COLO829 (cell line): ENCODE measurements at places on chromosomes 4 and X.
A peak's percentile ranks its signal among the peaks of the same experiment; 100 is the strongest.

GRCh38 chr4:99390055-99390454 lies 37.5 kb upstream of the ADH1C start:
- no peak for DNase-seq

DNA sequence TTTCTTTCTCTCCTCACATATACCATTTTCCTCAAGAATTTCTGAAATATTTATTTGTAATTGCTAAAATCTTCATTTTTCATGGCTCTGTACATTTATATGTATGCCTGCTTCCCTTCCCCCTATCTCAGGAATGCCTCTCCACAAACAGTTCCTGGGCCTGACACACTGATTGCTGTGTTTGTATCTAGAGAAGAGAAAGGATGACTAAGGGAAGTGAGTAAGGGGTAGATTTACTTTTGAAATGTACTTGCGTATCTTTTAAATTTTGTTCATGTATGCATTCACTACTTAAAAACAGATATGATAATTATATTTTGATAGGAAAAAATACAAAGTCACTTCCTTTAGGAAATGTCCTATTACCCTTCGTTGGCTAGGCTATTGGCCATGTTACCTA lies 790.8 kb downstream of the PCDH18 start:
- peak; percentile 8 for DNase-seq

GRCh38 chr4:107333518-107333917 lies 297.4 kb upstream of the DKK2 start:
- no peak for DNase-seq

DNA sequence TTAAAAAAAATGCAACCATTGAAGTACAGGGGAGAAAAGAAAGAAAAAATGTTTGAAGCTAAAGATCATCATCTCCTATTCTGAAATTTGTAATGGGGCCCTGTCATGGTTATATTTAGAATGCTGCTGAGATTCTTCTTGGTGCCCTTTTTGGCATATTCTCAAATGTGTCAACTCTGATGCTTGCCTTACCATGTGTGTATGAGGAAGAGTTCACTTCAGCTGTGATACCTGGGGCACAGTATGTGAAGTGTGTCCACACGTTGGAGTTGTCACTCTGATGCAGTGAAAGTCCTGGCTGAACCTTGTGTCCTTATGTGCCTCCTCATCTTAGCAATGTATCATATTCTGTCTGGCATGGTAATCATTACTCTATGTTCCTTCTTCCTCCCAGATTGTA lies 377.9 kb downstream of the RAPGEF2 start:
- DNase-seq = no peak

DNA sequence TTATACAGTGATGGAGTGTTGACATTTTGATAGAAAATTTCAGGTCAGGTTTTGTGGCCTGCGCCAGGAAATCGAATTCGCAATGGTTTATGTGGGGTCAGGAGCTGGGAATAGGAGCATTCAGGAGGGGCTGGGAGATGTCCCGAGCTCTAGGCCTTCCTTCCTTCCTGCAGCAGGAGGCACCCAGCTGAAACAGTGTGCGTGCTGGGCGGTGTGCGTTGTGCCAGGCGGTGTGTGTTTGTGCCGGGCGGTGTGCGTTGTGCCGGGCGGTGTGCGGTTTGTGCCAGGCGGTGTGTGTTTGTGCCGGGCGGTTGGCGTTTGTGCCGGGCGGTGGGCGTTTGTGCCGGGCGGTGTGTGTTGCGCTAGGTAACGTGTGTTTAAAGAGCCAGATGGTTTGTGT lies 1.7 kb downstream of the UVSSA start:
- DNase-seq = no peak

- DNase-seq = no peak
Measured at GRCh38 chr4:3252831-3253641, 4.1 kb downstream of the MSANTD1 start.

DNA sequence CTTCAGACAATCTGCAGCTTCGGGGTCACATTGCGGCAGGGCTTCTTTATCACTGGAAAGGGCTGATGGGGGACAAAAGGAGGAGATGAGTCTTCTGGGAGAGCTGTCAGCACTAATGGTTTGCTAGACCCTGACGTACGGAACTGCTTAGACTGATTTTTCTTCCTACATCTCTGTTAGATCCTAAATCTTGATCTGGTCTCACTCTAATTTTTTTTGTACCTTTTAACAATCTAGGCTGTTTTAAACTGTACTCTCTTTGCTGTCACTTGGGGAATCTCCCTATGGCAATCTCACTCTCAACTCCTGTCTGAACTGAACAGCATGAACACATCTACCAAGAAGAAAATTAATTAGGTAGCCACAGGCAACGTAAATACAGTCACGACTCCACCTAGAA lies 120.1 kb downstream of the SNCA start:
- no peak for DNase-seq

DNA sequence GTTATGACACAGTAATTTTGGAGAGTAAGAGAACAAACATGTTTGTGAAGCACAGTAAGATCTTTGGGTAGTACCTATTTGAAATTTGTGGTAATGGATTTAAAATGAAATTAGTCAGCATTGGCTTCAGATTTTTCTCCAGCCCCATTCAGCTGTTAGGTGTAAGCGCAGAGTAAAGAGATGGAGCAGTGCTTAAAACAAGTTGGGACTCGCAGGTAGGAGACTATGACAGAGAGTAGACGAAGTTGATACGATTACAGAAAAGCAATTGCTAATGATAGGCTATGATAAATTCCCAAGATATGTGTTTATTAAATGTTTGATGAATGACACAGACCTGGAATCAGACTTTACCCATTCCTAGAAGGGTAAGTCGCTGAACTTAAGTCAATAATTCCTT lies 72.6 kb downstream of the CHIC2 start:
- DNase-seq = no peak

DNA sequence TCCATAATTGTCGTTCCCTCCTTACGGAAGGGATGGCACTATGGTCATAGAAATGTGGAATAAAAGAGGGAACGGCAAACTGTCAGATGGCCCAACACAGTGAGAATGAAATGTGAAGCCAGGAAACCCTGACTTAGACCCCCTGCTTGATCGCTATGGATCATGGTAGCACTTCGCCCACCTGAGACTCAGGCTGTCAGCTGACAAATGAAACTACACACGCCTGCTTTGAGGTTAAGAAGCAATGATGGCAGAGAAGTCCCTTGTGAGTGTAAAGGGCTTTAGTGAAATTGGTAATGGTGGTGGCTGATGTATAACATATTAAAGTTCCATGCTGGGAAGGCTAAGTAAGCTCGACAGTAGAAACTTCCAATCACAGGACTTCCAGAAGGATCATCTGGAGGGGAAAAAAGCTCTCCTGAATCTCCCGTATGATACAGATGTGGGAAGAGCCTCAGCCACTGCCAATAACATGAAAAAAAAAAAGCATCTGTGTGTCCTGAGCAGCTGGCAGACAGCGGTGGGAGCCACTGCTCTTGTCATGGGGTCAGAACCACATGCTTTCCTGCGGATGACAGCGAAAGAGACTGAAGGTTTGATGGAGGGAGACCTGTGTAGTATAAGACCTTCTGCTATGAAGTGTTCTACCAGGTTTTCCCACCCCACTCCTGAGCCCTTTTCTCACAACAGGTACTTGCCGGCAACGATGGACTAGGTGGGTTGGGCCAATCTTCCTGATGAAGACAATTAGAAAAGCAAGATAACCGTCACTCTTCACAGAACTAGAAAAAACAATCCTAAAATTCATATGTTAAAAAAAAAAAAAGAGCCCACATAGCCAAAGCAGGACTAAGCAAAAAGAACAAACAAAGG lies 107.6 kb downstream of the AFAP1 start:
- no peak for DNase-seq

- no peak for DNase-seq
Measured at GRCh38 chrX:46040001-46040400, 505.2 kb downstream of the ZNF674 start.

- no peak for DNase-seq
Measured at GRCh38 chr4:69025191-69025998, 70.9 kb upstream of the UGT2B7 start.

DNA sequence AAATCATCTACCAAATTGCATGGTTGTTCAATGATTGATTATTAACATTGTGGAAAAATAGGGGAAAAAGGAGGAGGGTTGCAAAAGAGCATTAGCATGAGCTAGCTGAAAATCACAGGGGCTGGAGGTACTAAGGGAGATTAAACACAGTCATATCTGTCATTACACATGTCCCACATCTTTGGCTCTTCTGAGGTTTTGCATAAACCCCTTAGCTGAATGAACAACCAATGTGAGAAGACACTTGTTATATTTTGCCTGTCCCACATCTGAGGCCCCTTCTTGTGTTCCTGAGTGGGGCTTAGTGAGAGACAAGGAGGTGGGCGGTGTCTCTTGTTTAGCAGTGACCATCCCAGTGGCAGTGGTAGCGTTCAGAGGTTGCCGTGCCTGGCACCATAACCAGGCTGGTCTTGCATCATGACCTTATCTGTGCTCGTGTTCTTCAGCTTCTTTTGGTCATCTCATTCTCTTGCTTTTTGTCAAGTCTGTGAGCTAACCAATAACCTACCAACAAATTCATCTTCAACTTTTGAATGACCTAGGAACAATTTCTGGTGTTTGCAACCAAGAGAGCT lies 95.6 kb downstream of the MID1IP1 start:
- DNase-seq = no peak

DNA sequence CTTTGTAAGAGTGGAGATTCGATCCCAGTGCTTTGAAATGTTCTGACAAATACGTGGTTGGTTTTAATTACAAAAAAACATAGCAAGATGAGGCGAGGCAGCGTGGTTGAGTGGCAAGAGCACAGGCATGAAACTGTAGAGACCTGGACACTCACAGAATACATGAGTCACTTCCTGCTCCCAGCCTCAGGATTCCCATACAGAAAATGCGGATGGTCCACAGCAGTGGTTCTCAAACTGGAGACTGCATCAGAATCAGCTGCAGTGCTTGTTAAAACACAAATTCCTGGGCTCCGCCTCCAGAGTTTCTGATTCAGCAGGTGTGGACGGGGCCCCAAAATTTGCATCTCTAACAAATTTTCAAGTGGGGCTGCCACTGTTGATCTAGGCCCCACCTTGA lies 10.1 kb downstream of the OTOP1 start:
- DNase-seq = no peak

- DNase-seq = peak; percentile 29
Measured at GRCh38 chr4:21656832-21657231, 291.7 kb downstream of the KCNIP4 start.

- no peak for DNase-seq
Measured at GRCh38 chr4:39614487-39615162, 24.0 kb downstream of the SMIM14 start.
